C1 segment of cervical spinal cord (tissue), 14 donors: ENCODE measurements at places on chromosomes 1 and 21.

GRCh38 chr1:173580658-173581057, 22.2 kb downstream of the SLC9C2 start:
- no peak for DNase-seq

GRCh38 chr21:34530261-34530660, 18.3 kb upstream of the KCNE1 start:
- DNase-seq = no peak

DNA sequence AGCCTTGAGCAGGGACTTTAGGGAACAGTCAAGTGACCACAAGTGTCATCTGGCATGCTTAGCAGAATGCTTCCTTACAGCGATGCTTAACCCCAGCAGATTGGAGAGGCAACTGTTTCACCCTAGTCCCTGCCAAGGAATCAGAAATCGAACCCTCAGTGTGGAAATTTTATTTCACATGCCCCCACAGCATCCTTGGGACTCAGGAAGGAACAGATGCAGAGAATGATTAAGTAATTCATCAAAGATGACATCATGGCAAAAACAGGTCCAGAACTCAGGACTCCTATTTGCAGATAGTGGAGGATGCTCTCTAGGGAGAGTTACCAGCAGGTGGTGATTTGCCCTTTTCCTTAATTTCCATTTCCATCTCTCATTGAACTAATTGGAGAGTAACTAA, 333.0 kb upstream of the KAZN start:
- no peak for DNase-seq

GRCh38 chr1:205108464-205108863, 13.3 kb downstream of the RBBP5 start:
- DNase-seq = no peak

GRCh38 chr1:205420938-205421337, 918 bp downstream of the LEMD1 start:
- no peak for DNase-seq

- DNase-seq = no peak
Observed at GRCh38 chr1:107175102-107175909, 34.5 kb downstream of the NTNG1 start.

- DNase-seq = no peak
Observed at GRCh38 chr1:161172776-161173376, 4.4 kb downstream of the B4GALT3 start.

- peak; percentile 45 for DNase-seq
Observed at GRCh38 chr1:31701091-31701736, 2.6 kb downstream of the COL16A1 start.

DNA sequence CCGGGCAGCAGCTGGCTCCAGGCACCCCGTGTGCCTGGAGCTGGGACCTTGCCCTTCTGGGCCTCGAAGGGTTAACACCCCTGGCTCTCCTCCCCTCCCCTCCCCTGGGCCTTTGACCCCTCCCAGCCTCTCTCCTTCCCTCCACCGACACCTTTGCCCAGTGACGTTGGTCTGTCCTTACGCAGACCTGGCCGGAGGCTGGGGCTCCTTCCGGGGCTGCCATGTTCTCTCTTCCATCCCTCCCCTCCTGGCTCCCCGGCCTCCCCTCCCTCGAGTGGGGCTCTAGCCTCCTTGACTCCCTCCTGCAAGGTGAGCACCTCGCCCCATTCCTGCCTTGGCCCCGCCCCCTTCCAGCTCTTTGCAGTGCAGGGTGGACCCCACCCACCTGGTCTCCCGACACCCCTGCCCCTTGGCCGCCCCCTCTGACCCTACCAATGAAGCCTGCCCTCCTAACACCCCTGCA, at the start of gene TMEM82:
TSS of gene TMEM82 (plus strand) at position 161 of the 463 bp plus-strand sequence. CDS start at position 222, 61 bp downstream.
- DNase-seq = no peak

DNA sequence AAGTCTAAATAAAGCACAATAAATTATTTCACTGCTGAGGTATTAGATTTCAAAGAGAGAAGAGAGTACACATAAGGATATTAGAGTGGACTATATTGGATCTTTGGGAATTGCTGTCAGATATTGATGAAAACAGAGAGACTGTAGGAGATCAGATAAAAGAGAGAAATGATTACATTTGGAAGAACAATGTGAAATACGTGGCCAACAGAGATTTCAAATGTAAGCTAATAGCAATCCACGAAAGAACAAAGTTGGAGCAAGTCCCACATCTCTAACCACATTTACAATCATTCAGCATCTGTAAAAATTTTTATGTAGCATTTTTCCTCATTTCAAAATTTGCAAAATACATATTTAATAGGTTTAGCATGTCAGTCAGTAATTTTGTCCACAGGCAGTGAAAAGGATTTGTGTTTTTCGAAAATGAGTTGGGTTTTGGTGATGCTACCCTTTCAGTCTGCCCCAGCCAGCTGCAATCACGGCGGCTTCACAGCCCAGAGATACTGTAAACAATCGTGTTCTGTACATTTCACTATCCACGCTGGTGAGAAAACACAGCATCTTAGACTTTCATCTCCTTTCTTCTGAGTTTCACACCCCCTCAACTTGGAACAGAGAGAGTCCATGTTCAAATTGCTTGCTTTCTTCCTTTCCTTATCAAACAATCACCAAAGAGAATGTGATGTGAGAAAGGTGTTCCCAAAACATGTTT, 209.1 kb upstream of the LYPLAL1 start:
- no peak for DNase-seq

DNA sequence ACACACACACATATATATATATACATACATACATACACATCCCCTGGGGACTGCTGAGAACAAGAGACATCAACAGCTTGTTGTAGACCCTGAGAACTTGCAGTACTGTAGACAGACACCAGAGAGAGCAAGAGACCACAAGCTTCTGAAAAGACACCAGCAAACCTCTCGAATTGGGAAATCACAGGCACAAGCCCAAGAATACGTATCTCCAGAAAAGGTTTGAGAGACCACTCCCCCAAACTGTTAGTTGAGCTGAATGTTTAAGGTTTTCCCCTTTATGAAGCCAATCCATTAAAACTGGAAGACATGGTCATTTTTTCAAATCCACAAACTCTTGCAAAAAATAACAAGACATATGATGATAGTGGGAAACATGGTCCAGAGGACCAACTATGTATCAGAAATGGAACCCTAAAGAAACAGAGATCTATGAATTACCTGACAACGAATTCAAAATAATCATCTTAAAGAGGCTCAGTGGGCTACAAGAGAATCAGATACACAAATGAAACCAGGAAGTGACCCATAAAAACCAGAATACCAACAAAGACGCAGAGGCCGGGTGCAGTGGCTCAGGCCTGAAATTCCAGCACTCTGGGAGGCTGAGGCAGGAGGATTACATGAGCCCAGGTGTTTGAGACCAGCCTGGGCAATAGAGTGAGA, 45.1 kb downstream of the SLC2A1 start:
- DNase-seq = no peak

DNA sequence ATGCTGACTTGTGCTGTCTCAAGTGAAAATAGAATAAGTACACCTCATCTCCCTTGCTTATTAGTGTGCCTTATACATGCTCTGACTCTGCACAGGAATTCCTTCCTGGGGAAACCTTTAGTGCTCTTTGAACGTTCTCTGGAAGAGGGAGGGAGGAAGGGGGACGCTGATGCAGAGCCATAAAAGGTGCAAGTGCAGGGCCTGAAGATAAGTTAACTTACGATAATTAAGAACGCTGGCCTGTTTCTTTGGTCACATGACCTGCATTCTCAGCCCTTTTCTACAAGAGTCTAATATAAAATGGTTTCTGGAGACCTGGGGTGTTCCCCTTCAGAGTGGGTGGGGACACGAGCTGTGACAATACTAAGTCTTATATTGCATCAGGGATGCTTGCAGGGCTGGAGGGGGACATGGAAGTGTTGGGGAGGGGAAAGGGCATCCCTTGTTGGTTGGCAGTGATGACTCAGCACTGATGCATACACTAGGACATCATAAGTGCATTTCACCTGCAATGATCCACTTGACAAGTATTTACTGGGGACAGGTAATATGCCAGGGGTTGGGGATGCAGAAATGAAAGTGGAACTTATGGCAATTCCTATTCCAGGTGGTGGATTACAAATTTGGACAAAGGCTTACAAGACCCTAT, 26.3 kb upstream of the KIAA0040 start:
- DNase-seq = no peak

DNA sequence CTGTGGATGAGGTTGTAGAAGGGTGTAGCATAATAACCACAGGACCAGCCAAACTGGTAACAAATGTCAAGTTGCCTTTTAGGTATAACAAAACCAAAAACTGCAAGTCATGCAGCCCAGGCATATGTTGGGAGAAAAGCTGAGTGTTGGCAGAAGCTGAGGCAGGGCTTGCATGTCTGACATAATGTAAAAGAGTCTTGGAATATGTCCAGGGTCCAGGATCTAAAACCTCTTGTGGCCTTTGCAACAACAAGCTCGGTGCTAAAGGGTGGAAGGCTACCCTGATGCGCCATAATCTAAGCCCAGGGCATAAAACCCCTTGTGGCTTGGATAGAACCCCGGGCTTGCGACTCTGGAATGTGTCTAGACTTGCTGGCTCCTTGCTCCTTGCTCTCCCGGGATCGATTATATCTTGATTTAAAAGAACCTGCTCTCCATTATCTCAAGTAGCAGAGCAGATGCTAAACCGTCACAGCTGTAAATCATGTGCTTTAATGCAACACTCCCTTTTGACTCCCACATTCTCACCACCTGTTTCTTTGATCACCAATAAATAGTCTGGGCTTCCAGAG, 26.5 kb upstream of the SLC35A3 start:
- no peak for DNase-seq

- DNase-seq = no peak
Observed at GRCh38 chr1:109622895-109623294, 3.3 kb downstream of the AMPD2 start.

DNA sequence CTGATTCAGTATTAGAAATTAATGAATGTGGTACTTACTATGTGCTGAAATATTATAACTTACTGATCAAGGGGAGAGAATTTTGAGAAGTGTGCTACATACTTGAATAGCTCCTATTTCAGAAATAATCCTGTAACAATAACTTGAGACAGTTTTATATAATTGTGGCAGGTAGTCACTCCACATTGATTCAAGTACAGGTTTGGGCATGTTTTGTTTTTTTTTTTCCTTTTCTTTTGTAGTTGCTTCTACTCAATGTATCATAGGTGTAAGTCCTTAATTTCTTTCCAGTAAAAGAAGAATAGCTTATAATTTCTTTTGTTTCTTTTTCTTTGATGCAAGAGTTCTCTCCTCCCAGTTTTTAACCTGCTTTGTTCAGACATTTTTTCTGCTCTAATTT, 86.1 kb upstream of the ADGRL2 start:
- no peak for DNase-seq

- no peak for DNase-seq
Observed at GRCh38 chr21:14988760-14989159, 76.0 kb downstream of the NRIP1 start.

GRCh38 chr1:238488401-238488800, 597.7 kb upstream of the ZP4 start:
- DNase-seq = no peak

DNA sequence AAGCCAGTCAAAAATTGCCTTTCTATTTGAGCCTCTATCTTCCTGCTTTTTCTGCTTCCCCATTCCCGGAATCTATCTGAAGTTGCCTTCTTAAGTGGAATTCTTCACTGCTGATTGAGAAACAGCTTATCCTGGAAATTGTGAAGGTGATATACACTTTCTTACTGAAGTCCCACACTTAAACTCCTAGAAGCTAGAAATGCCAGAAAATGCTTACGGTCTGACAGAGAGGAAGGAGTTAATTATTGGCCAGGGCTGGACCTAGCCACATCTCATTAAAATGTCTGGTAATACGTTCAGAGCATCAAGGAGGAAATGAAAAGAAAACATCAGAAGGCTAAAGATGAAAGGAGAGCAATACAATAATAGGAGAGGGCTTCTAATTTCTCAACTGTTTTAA, 292.5 kb upstream of the SNX7 start:
- DNase-seq = no peak

DNA sequence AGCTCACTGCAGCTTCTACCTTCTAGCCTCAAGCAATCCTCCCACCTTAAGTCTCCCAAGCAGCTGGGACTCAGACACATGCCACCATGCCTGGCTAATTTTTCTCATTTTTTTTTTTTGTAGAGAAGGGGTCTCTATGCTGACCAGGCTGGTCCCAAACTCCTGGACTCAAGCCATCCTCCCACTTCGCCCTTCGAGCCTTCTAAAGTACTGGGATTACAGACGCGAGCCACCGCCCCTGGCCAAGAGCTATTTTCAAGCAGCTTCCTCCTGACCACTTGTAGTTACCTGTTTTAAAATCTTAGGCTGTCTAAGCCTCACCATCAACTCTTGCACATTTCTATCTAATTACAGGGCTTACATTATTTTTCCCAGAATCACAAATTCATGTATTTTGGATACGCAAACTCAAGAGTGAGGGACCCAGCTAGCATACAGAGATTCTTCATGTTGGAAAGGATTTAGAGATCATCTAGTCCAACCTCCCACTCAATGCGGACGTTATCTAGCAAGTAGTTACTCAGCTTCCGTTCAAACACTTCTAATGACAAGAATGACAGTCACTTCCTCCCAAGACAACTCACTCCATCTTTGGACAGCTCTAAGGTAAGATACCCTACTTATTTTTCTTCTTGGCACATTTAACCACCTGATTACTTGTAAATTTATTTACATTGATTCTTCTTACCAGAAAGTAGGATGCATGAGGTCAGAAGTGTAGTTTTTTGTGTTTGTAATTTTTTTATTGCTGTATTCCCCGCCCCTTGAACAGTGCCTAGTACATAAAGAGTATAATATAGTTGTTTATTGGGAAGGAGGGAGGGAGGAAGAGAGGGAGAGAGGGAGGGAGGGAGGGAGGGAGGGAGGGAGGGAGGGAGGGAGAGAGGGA, 65.4 kb downstream of the LUZP1 start:
- no peak for DNase-seq

- no peak for DNase-seq
Observed at GRCh38 chr1:46131093-46131492, 1.3 kb downstream of the PIK3R3 start.

DNA sequence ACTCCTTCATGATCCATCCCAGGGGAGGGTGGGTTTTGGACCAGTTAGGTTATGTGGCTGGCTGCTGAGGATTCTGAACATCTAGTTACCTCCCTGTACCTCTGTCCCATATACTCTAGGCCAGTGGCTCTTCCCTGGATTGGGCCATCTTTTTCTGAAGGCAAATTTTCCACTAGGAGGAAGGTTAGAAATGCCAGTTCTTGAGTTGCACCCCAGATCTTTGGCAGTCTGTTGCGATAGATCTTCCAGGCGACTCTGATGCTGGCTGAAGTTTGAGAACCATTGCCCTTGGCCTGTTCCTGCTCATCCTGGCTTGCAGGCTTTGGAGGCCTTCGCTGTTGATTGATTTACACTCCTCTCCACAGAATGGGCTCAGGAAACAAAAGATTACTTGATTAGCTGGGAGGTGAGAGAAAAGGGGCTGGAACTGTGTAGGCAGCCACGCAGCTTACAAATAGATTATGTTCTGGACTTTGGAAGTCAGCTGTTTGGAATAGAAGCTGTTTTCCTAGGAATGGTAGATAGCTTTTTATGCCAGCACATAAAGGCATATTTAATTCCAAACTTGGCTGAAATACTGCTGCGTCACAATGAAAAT, 110.1 kb downstream of the MRPS6 start:
- no peak for DNase-seq

GRCh38 chr1:101996825-101997465, at the start of gene OLFM3:
Gene OLFM3 (minus strand): TSS chr1:101996926.
- DNase-seq = peak; percentile 37

GRCh38 chr1:167584581-167584980, 31.0 kb upstream of the CREG1 start:
- no peak for DNase-seq
